ENCODE measurements at places on chromosomes 12 and 14. TPM values are rescaled to one million over a fixed set of nuclear protein-coding genes. Genes with fewer than 3 reads are reported as not detected.

The ITFG2 gene
- total RNA-seq, result 20.0 TPM

The CRADD gene
- 14.0 TPM for total RNA-seq

The PTGDR gene
- not detected for total RNA-seq

The TNFRSF1A gene
- 79.6 TPM for total RNA-seq

The SIX6 gene
- total RNA-seq, result not detected

Data from IMR-90 (cell line).